Stomach (tissue), 19 donors: ENCODE measurements at places on chromosomes 5 and 9.

GRCh38 chr9:80378669-80379293, 807.0 kb downstream of the TLE4 start:
- no peak for DNase-seq
- H3K27me3 ChIP-seq: no peaks in the 10 kb centered on the region
- no peak overlapping the region for H3K4me3 ChIP-seq
- H3K36me3 ChIP-seq: no peaks in the 10 kb centered on the region
- H3K27ac ChIP-seq: no peak overlapping the region

- no peak overlapping the region for H3K4me3 ChIP-seq
- H3K27me3 ChIP-seq: peaks cover 25% of the 10 kb centered on the region
- H3K36me3 ChIP-seq: peaks cover 10% of the 10 kb centered on the region
- H3K4me1 ChIP-seq: peaks cover 76% of the 10 kb centered on the region
- no peak for DNase-seq
Observed at GRCh38 chr9:136850866-136851775, 1.0 kb upstream of the MAMDC4 start.

DNA sequence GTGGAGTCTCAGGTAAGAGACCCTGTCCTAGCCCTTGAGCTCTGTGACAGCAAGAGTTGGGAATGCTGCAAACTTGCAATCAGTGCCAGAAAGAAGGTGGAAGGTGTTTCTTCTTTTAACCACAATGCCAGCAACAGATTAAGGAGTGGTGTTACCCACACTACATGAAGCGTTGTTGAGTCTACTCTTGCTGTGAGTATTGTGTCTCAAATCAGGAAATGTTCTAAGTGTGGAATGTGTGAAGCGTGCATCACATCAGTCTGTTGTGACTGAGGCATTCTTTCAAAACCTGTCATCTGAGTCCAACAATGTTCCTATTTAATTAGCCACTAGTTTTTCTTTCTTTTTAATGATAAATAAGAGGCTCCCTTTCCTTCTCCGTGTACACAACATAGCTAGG, 2.9 kb upstream of the LURAP1L start:
- no peak overlapping the region for H3K27ac ChIP-seq
- H3K4me3 ChIP-seq: no peak overlapping the region
- no peak for DNase-seq
- H3K36me3 ChIP-seq: no peaks in the 10 kb centered on the region
- H3K27me3 ChIP-seq: no peaks in the 10 kb centered on the region

GRCh38 chr5:151810897-151811296, 39.1 kb downstream of the G3BP1 start:
- no peak for DNase-seq
- H3K4me3 ChIP-seq: no peak overlapping the region
- no peak overlapping the region for H3K27ac ChIP-seq
- H3K27me3 ChIP-seq: no peaks in the 10 kb centered on the region

DNA sequence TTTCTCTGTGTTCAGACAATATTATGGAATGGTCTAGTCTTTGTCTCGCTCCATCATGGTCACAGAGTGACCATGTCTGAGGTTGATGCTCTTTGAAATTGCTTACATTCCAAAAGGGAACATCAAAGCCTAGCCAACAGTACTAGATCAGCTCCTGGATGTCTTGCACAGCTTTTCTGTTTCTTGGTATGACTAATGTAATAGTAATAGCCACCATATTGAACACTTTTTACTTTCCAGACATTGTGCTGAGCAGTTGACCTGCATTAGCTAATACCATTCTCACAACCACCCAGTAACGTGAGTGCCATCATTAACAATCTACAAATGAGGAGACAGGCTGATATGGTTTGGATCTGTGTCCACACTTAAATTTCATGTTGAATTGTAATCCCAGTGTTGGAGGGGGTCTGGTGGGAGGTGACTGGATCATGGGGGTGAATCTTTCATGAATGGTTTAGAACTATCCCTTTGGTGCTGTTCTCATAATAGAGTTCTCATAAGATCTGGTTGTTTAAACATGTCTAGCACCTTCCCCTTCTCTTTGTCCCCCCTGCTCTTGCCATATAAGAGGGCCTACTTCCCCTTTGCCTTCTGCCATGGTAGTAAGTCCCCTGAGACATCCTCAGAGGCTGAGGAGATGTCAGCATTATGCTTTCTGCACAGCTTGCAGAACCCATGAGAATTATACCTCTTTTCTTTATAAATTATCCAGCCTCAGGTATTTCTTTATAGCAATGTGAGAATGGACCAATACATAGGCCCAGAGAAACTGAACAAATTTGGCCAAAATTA, 577.5 kb upstream of the CLINT1 start:
- no peak overlapping the region for H3K4me3 ChIP-seq
- H3K27me3 ChIP-seq: no peaks in the 10 kb centered on the region
- H3K36me3 ChIP-seq: no peaks in the 10 kb centered on the region
- H3K4me1 ChIP-seq: no peaks in the 10 kb centered on the region
- DNase-seq: no peak
- no peak overlapping the region for H3K27ac ChIP-seq

GRCh38 chr5:24222876-24223275, 421.9 kb downstream of the CDH10 start:
- no peaks in the 10 kb centered on the region for H3K4me1 ChIP-seq
- H3K4me3 ChIP-seq: no peak overlapping the region
- H3K27ac ChIP-seq: no peak overlapping the region
- H3K27me3 ChIP-seq: no peaks in the 10 kb centered on the region

DNA sequence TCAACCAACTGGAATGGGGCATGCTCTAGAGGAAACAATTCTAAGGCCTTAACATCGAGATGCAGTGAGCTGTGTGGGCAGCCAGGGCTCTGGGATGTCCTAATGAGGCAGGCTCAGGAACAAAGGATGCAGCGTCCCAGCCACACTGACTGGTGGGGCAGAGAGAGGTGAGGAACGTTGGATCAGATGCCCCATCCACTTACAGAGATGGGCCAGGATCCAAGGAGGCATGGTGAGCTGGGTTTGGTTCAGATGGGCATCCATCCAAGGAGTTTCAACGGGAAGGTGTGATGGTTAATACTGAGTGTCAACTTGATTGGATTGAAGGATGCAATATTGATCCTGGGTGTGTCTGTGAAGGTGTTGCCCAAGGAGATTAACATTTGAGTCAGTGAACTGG, 15.5 kb upstream of the MARCHF6 start:
- no peak overlapping the region for H3K4me3 ChIP-seq
- no peak for DNase-seq
- H3K27me3 ChIP-seq: no peaks in the 10 kb centered on the region
- H3K27ac ChIP-seq: no peak overlapping the region
- peaks cover 18% of the 10 kb centered on the region for H3K4me1 ChIP-seq

DNA sequence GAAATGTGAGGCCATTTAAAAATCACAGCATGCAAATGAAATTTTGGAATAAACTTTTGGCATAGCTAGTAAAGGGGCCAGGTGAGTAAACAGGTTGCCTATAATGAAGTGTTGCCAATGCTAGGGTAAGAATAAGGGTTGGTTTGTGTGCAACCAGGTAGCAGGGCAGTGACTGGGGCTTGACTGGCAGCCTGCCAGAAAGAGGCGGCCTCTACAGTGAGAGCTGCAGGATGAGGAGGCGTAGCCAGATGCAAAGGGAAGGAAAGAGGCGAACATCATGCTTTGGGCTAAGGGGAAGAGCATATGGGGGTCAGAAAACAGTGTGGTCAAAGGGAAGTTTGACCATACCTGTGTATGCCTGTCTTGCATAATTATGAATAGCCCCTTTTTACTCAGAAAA, 70.6 kb downstream of the MAST4 start:
- H3K36me3 ChIP-seq: no peaks in the 10 kb centered on the region
- no peaks in the 10 kb centered on the region for H3K27me3 ChIP-seq
- peaks cover 7% of the 10 kb centered on the region for H3K4me1 ChIP-seq

GRCh38 chr9:129125478-129125877, 14.3 kb downstream of the PTPA start:
- H3K27me3 ChIP-seq: no peaks in the 10 kb centered on the region
- H3K4me3 ChIP-seq: no peak overlapping the region
- peaks cover 27% of the 10 kb centered on the region for H3K36me3 ChIP-seq
- peaks cover 9% of the 10 kb centered on the region for H3K4me1 ChIP-seq
